ENCODE measurements at places on chromosomes 6 and 20. TPM values are rescaled to one million over a fixed set of nuclear protein-coding genes. Genes with fewer than 3 reads are reported as not detected.
A peak's percentile ranks its signal among the peaks of the same experiment; 100 is the strongest.

- no peak for DNase-seq
Measured at GRCh38 chr6:114007516-114007915, 36.6 kb upstream of the HDAC2 start.

DNA sequence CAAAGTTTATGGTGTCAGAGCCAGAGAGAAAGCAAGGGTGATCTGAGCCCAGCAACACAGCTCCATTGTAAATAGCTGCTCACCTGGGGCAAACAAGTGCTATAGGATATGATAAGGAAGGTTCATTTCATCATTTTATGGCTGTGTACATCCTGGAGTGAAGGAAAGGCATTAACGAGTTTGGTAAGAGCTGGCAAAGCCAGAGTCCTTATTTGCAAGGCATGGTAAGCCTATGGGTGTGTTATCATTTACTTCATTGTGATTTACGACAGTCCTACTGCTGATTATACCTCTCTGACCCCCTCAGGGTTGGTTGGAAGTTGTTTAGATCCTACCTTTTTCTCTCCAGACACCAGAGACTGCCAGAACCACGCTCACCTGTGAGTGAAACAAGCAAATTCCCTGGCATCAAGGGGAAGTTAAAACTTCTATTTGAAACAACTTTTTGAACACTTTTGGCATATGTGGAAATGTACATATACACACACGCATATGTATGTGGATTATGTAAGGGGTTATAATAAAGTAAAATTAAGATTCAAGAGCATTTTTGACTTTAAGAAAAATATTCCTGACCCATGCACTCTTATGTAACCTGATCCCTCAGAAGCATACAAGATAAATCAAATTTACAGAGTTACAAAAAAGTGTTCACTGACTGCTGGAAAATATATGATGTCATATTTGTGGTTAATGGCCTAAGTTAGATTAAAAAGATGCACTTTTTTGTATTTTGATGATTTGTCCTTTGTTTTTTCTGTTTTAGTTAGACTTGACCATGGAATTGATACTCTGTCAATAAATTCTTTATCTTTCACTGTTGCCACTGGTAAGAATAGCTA, 40.4 kb upstream of the EDN1 start:
- no peak for DNase-seq

Gene LRRC1
- 8.4 TPM for total RNA-seq

- DNase-seq: no peak
Measured at GRCh38 chr6:28941684-28942448, 18.1 kb upstream of the TRIM27 start.

DNA sequence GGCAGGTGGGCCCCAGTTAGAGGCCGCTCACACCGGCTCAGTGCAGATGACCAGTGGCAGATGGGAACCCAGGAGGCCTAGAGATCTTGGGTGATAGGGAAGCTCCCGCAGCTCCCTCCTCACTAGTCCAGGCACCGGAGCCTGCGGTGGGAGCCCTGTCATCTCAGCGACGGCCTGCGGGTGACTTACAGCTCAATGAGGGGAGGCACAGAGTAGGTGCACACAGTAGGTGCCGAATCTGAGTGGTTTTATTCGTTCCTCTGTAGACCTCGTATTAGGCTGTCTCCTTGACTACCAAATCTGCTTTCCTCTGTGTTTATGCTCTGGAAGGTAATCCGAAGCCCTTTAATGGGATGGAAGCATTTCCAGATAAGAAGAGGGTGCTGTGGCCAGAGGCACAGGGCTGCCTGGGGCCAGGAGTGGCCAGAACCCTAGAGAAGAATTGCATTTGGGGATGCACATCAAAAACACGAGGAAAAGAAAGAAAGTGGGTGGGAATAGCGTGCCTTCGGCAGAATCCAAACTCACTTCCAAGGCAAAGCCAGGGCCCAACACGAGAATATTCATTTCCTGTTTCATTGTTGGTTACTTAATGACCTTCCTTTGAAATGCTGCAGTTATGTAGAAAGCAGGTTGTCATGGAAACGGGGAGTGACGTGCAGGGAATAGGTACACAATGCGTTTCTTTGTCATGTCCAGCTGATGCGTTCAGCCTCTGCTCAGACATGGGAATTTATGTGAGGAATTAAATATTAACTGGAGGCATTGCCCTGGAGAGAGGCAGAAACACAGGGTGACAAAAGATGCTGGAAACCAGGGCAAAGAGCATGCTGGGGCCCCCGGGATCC, 24.7 kb downstream of the MYT1 start:
- peak; percentile 76 for DNase-seq

Gene SCUBE3
- 2.7 TPM for total RNA-seq

GRCh38 chr6:117469356-117469755, 13.1 kb upstream of the DCBLD1 start:
- no peak for DNase-seq

DNA sequence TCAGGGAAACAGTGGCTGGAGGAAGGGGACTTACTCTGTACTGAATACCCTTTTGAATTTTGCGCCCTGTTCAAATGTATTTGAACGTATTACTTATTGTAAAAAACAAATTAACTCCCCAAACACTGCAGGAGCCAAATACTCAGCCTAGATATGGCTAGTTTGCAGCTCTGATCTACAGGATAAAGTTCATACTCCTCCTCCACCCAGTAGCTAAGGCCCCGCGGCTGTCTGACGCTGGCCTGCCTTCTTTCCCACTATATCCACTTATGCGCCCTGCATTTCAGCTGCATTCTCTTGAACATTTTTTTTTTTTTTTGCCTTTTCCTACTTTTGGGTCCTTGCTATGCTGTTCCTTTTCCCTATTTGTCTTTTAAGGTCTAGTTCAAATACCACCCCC, 6.5 kb downstream of the GSS start:
- DNase-seq: no peak

GRCh38 chr6:15351631-15352030, 105.8 kb downstream of the JARID2 start:
- DNase-seq: no peak

Gene SIM1
- total RNA-seq: not detected

Gene VIP
- not detected for total RNA-seq

DNA sequence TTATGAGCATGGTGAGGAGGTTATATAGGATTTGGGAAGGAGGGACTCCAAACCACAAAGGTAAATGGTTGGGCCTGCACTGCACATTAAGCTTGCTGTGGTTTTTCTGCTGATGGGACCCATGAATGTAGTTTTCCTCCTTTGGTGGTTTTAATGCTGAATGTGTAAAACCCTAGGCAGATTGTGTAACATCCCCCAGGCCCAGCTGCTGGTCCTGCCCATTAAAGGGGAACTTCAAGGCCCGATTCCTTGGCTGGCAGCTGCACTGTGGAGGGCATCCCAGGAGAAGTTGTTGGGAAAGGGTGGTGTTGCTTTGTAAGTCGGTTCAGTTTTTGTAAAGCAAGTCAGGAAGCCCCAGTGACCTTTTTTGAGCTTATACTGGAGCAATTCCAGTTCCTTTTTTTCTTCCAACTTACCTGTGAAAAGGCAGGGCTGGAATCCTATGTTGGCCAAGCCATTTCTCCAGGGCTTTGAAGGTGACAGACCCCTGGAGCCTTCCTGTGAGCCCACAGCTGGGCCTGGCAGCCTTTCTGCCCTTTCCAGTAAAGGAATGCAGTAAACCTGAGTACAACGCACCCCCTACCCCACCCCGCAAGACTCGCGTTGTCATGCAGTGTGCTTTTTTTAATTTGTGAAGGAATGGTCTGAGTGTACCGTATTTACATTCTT, 43.1 kb upstream of the NAA20 start:
- DNase-seq: no peak

DNA sequence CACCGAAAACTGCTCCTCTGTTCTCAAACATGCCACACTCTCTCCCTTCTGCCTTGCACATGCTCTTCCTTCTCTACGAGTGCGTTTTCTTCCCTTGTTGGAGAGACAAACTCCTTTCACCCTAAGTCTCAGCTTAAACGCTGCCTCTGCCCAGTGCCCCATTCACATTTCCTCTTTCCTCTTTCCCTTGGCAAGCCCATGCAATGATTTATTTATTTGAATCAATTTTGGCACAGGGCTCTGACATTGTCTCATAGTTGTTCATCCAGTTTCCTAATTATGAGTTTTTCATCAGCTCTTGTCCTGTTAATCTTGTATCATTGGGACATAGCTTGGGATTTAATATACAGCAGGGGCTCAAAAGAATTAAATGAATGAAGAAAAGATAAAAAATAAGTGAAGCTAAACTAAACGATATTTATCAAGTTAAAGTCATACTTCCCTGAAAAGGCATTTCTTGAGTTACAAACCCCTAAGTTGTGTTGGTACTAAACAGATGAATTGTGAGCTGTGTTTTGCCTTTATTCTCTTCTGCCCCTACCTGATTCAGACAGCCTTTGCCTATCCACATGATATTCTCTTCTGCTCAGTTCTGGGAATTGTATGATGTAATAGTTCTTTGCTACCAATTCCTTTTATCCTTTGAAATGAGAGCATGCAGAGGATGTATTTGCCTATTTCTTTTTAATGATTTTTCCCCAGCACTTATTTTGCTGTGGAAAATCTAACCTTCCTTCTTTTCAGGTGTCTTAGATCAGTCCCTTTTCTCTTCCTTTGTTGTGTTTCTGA, 704.4 kb downstream of the UTRN start:
- no peak for DNase-seq

Gene BPIFB2
- total RNA-seq: not detected

Gene AVP
- not detected for total RNA-seq

DNA sequence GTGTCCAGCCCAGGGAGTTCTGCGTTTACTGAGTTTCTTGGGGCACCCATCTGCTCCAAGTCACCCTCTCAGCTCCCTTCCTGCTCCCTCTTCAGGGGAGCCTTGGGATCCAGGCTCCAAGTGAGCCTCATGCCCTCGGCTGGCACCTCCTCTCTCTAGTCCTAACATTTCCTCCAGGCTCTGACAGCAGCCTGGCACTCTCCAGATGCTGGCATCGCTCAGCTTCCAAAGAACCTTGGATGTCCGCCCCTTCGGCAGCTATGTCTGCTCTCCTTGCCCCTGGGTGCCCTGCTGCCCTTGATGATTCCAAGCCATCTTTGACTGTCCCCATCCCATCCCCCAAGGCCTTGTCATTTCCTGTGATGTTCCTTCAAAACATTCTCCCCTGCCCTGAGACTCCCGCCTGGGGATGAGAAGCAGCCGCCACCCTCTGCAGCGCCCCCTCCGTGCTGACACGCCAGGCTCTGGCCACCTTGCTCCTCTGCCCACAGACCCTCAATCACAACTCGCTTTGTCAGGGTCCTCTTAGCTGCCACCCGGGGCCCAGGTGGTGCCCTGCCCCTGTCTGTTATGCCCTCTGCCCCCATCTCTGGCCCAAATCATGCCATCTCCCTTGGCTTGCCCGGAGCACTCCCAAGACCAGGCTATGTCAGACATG, 6.6 kb upstream of the GFRA4 start:
- no peak for DNase-seq

- DNase-seq: no peak
Measured at GRCh38 chr6:147040121-147040910, 163.9 kb upstream of the STXBP5 start.

GRCh38 chr6:87909849-87910248, 137.8 kb upstream of the SPACA1 start:
- DNase-seq: no peak

- no peak for DNase-seq
Measured at GRCh38 chr6:129938249-129939020, 77.3 kb upstream of the TMEM244 start.

DNA sequence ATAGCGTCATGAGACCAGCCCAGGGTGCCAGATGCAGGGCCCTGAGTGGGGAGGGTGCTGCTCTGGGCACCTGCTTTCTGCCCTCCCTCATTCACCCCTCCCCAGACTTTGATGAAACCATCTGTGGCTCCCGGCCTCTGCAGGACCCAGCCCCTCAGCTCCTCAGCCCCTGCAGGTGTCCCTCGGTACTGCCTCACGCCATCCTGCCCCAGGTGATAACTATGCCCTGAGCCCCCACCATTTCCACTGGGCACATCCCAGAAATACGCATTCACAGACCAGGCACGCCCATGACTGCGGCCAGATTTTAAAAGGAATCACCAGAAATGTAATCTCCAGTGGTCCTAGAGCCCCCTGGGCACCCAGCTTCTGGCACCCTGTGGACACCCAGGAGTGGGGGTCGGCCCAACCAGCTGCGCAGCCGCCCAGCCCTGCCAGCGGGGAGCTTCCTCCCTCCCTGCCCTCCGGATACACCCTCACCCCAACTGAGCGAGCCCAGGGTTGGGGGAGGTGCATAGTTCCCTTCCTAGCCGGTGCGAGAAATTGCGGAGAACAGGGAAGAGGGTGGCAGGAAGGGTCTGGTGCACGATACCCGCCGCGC, 615 bp upstream of the NTSR1 start:
- peak; percentile 79 for DNase-seq

DNA sequence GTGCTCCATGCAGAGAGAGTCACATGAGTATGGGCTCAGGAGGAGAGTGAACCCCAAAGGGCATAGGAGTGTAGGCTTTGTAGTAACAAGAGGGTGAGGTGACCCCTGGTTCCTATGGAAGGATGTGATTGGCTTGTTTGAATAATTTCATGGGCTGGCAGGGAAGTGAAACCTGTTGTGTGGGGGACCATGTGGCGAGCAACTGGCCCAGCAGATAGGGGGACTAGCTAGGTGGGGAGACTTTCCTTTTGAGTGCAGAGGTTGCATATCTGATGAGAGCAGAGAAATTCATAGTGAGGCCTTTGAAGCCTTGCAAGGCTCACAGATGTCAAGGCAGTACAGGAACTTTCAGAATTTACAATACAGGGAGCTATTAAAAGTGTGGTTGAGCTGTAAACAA, 247.9 kb upstream of the SLC35B3 start:
- no peak for DNase-seq

- DNase-seq: no peak
Measured at GRCh38 chr6:85125526-85125925, 324.4 kb upstream of the NT5E start.

GRCh38 chr6:161829291-161829729, 555.4 kb upstream of the AGPAT4 start:
- peak; percentile 51 for DNase-seq

Gene CLPSL1
- total RNA-seq: not detected

Gene WFDC12
- not detected for total RNA-seq

Gene TBX18
- total RNA-seq: not detected

GRCh38 chr6:167965592-167966539, 31.6 kb upstream of the KIF25 start:
- DNase-seq: no peak

DNA sequence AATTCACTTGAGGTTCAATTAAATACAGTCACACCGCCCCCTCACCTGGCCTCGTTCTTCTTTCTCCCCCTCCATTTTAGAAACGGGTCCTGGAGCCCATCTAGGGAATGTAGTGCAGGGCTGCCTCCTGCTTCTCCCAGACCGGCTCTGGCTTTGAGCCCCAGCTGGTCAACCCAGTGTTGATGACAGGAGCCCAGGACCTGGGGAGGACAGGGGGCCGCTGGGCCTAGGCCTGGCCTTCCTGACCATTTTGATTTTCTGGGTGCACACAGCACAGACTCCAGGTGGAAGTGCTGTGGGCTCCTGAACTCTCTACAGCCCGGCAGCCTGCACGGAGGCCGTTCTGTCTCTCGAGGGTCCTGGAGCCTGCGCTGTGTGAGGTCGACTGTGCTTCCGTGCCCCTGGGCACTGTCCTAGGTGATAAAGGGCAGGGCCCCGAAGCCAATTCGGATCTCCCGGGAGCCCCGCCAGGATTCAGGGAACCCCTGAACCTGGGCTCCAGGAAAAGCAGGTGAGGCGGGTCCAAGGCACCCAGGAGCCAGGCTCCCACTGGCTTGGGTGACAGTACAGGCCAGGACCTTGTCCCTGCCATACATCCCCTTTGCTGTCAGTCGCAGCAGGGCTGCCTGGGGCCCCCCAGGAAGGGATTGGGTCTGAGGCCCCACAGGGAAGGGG, 23.3 kb downstream of the NPEPL1 start:
- DNase-seq: peak; percentile 21

- peak; percentile 29 for DNase-seq
Measured at GRCh38 chr6:83633149-83633548, 75.8 kb downstream of the SNAP91 start.
